ENCODE measurements at places on chromosomes 3 and 15.

- H3K4me1 ChIP-seq: no peaks in the 10 kb centered on the region
- H3K4me3 ChIP-seq: no peak overlapping the region
- H3K36me3 ChIP-seq: no peaks in the 10 kb centered on the region
- no peak overlapping the region for H3K27ac ChIP-seq
Measured at GRCh38 chr15:96374499-96374898, 44.0 kb downstream of the NR2F2 start.

DNA sequence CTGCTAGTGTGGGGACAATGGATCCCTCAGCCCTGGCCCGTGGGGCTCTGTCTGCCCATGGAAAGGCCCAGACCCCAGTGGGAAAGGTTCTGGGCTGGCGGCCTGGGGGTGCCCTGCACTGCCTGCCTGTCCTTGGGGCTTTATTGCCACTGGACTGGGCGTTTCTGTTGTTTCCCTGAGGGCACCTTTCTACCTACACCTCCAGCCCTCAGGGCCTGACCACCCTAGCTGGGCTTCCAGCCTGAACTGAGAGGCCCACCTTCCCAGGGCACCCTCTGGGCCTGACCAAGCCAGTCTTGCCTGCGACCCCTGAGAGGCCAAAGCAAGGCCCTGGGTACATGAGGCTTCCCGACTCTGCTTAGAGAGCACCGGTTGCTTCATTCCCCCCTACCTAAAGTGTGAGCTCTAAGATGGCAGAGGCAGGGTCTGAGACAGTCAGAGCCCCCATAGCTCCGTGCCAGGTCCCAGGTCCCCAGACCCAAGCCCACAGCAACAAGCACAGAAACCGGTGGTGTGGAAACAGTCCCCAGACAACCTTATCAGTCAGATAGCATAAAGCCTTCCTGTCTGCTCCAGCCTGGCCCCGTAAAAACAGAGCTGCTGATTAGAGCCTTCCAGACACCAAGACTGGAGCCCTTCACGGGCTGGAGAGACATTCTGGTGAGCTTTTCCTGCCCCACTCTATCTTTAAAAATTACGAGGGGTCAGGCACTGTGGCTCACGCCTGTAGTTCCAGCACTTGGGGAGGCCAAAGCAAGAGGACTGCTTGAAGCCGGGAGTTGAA, 102.8 kb downstream of the CHSY1 start:
- DNase-seq: no peak
- H3K4me3 ChIP-seq: no peak overlapping the region
- peaks cover 4% of the 10 kb centered on the region for H3K27me3 ChIP-seq
- H3K36me3 ChIP-seq: no peaks in the 10 kb centered on the region
- no peak overlapping the region for H3K27ac ChIP-seq

DNA sequence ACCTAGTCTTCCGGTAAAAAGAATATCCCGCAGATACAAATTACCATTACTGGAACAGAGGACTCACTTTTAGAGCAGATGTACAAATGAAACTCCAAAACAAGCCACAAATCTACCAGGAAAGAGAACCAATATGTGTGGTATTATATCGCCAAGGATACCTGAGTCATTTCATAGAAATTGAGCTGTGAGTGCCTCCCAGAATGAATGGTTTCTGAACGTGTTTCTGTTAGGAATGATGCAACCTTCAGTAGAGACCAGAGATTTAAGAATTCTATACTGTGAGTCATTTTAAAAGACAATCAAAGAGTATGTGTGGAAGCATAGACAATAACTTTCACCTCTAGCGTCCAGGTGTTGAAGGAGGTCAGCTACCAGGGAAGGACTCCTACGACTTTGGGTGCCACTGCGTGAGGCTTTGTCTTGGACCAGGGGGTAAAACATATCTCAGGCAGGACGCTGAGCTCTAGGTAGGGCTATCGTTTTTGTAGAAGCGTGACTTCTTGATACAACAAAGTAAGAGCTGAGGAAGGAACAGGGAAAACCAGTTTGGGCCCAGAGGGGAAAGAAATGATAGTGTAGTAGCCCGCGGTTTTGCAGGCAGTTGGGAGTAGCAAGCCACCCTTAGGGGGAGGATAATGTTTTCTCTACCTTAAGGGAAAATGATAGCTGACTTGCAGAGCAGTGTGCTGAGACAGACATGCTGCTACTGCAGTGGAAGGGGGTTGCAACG, 210.4 kb downstream of the TP63 start:
- DNase-seq: no peak
- peak overlapping the region; percentile 35 for H3K4me3 ChIP-seq
- peaks cover 88% of the 10 kb centered on the region for H3K4me1 ChIP-seq
- peak overlapping the region; percentile 98 for H3K27ac ChIP-seq
- no peaks in the 10 kb centered on the region for H3K27me3 ChIP-seq

- no peaks in the 10 kb centered on the region for H3K27me3 ChIP-seq
- H3K4me1 ChIP-seq: no peaks in the 10 kb centered on the region
- H3K4me3 ChIP-seq: no peak overlapping the region
- DNase-seq: no peak
Measured at GRCh38 chr15:26132811-26133210, 269.7 kb upstream of the ATP10A start.

DNA sequence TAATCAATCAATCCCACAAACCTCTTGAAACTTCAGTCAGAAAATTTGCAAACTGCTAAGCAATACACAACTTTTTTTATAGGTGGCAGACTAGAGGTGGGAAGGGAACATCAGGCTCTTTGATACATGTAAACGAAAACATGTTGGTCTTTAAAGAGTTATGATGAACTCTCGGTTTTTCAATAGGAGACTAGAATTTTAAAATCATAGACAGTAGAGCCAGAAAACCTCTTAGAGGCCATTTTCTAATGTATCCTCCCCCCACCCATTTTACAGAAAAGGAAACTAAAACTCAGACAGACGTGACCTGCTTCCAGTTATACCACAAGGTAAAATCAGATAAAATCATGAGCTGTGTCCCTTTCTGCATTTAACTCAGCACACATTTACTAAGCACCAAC, 179.1 kb upstream of the LPP start:
- H3K27ac ChIP-seq: no peak overlapping the region
- H3K36me3 ChIP-seq: no peaks in the 10 kb centered on the region
- H3K27me3 ChIP-seq: no peaks in the 10 kb centered on the region
- H3K4me3 ChIP-seq: no peak overlapping the region
- DNase-seq: no peak

DNA sequence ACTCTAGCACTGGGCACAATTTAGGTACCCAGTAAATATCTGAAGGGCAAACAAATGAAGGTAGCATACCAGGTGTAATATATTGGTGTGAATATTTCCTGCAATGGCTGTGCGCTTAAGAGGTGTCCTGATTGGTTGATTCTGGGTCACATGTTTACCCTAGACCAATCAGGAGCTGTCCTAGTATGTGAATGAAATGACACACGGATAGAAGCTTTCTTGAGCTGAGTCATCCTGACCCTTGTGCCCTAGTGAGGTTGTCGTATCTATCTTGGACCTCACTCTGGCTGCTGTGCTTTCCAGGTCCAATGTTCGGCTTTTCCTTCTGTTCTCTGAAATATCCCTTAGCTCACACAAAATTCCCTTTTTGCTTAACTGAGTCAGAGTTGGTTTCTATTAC, 58.1 kb upstream of the FOXP1 start:
- H3K36me3 ChIP-seq: no peaks in the 10 kb centered on the region
- H3K4me3 ChIP-seq: no peak overlapping the region
- no peaks in the 10 kb centered on the region for H3K27me3 ChIP-seq

DNA sequence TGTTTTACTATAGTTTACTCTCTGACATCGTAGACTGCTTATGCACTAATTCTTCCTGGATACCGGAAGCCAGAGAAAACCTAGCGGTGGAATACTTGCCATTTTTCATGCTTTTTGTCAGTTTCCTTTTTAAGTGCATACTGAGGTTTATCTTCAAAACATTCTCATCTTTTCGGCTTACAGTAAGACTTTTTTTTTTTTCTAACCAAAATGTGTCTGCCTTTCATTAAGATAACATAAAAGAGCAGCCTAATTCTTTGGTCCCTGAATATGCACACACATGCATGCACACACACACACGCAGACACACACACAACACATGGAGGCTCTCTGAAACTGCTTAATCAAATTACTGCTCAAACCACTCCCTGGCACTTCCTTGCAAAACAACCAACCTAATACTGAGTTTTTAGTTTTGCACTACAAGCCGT, 1.3 kb downstream of the ZNF445 start:
- DNase-seq: no peak
- H3K27ac ChIP-seq: peak overlapping the region; percentile 6
- no peaks in the 10 kb centered on the region for H3K36me3 ChIP-seq

DNA sequence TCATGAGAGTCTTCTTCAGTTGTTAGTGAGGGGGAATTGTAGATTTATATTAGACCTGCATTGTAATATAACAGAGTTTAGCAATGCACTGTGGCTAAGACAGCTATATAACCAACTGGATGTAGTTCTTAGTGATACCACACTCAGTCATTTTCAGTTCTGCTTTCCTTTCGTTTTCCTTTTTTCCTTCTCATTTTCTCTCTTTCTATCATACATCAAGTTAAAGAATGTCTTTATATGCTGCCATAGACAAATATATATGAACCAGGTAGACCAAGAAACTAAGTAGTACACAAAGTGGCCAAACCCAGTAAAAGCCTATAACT, 43.7 kb upstream of the CD47 start:
- H3K4me3 ChIP-seq: no peak overlapping the region
- DNase-seq: no peak
- peaks cover 33% of the 10 kb centered on the region for H3K4me1 ChIP-seq
- H3K36me3 ChIP-seq: no peaks in the 10 kb centered on the region

DNA sequence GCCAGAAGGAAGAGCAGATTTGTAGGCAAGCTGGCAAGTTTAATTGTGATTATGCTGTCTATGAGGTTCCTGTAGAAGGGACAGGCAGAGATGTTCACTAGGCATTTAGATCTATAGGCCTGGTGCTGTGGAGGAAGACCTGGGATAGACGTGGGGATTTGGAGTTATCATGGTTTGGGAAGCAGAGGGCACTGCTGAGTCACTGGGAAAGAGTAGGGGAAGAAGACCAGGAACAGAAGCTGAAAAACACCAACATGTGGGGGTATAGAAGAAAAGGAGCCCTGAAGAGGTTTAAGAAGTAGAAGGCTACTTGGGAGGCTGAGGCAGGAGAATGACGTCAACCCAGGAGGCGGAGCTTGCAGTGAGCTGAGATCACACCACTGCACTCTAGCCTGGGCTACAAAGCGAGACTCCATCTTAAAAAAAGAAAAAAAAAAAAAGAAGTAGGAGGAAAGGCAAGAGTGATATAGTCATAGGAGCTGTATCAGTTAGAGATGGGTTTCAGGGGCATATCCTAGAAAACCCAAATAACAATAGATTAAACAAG, 19.3 kb downstream of the GRK7 start:
- H3K4me1 ChIP-seq: no peaks in the 10 kb centered on the region
- no peaks in the 10 kb centered on the region for H3K27me3 ChIP-seq
- DNase-seq: no peak

DNA sequence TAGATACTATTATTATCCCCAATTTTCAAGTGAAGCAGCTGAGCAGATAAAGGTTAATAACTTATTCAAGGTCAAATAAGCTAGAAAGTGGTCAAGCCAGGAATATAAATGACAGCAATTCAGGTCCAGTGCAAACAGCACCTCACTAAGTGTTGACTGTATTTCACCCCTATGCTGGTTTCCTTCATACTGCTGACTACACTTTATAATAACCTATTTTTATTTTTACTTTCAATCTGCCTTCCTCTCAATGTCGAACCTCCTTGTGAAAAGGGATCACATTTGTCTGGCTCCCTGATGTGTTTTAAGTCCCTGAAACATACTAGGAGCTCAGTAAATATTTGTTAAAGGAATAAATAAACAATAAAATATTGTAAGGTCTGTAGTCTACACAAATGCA, 146.1 kb downstream of the NAALADL2 start:
- H3K36me3 ChIP-seq: no peaks in the 10 kb centered on the region
- no peak overlapping the region for H3K27ac ChIP-seq
- no peak for DNase-seq
- no peaks in the 10 kb centered on the region for H3K27me3 ChIP-seq
- no peak overlapping the region for H3K4me3 ChIP-seq
- H3K4me1 ChIP-seq: no peaks in the 10 kb centered on the region

- no peaks in the 10 kb centered on the region for H3K4me1 ChIP-seq
- H3K4me3 ChIP-seq: no peak overlapping the region
- no peaks in the 10 kb centered on the region for H3K36me3 ChIP-seq
Measured at GRCh38 chr15:70385052-70385451, 287.3 kb upstream of the TLE3 start.

GRCh38 chr3:142656575-142656974, 60.4 kb downstream of the PLS1 start:
- no peaks in the 10 kb centered on the region for H3K27me3 ChIP-seq
- no peaks in the 10 kb centered on the region for H3K4me1 ChIP-seq
- no peak overlapping the region for H3K4me3 ChIP-seq

DNA sequence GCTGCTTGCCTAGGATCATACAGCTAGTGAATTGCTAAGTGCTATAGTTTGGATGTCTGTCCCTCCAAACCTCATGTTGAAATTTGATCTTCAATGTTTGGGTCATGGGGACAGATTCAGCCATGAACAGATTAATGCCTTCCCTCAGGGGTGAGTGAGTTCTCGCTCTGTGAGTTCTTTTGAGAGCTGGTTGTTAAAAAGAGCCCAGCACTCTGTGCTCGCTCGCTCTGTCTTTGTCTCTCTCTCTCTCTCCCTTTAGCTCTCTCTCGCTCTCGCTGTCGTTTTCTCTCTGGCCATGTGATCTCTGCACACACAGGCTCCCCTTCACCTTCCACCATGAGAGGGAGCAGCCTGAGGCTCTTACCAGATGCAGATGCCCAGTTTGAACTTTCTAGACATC, 14.9 kb downstream of the TRH start:
- no peaks in the 10 kb centered on the region for H3K36me3 ChIP-seq
- H3K27me3 ChIP-seq: peaks cover 4% of the 10 kb centered on the region
- no peak overlapping the region for H3K27ac ChIP-seq
- H3K4me3 ChIP-seq: no peak overlapping the region
- no peaks in the 10 kb centered on the region for H3K4me1 ChIP-seq

DNA sequence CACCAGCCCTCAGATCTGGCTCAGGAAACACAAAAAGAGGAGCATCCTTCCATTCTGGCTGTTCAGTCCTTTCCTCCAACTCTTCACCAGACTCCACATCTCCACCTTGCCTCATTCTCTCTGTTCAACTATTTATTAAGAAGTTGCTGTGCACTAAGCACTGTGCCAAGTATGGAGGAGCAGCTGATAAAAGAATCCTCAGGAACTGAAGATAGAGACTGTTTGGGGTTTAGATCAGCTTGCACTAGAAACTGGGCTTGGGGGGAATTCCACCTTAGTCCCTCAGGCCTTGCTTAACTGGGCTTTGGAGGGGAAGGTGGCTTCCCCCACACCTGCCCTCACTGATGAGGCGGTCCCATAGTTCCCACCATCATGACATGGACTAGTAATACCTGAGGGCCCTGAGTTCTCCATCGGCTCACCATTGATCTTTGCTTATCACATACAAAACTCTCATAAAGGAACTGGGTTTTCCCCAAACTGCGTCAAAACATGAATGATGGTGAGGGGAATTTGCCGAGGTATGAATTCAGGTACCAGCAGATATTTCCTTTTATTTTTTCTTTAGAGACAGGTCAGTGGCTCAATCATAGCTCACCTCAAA, 1.7 kb upstream of the CCR8 start:
- no peak overlapping the region for H3K27ac ChIP-seq
- H3K36me3 ChIP-seq: no peaks in the 10 kb centered on the region
- no peaks in the 10 kb centered on the region for H3K4me1 ChIP-seq
- no peak for DNase-seq
- H3K4me3 ChIP-seq: no peak overlapping the region

GRCh38 chr3:16173283-16174025, 1.0 kb upstream of the GALNT15 start:
- DNase-seq: no peak
- H3K27ac ChIP-seq: no peak overlapping the region
- H3K4me3 ChIP-seq: no peak overlapping the region
- peaks cover 4% of the 10 kb centered on the region for H3K4me1 ChIP-seq
- H3K36me3 ChIP-seq: no peaks in the 10 kb centered on the region

- no peaks in the 10 kb centered on the region for H3K27me3 ChIP-seq
- H3K27ac ChIP-seq: no peak overlapping the region
- no peak for DNase-seq
- no peak overlapping the region for H3K4me3 ChIP-seq
- H3K36me3 ChIP-seq: peaks cover 7% of the 10 kb centered on the region
Measured at GRCh38 chr3:16378920-16379319, 113.9 kb downstream of the OXNAD1 start.

All from keratinocyte (primary cell).